ENCODE measurements at places on chromosomes 12 and 14. TPM values are rescaled to one million over a fixed set of nuclear protein-coding genes. Genes with fewer than 3 reads are reported as not detected.

- no peak for DNase-seq
These were observed 39.0 kb upstream of the LDHB start for GRCh38 chr12:21696625-21697024.

DNA sequence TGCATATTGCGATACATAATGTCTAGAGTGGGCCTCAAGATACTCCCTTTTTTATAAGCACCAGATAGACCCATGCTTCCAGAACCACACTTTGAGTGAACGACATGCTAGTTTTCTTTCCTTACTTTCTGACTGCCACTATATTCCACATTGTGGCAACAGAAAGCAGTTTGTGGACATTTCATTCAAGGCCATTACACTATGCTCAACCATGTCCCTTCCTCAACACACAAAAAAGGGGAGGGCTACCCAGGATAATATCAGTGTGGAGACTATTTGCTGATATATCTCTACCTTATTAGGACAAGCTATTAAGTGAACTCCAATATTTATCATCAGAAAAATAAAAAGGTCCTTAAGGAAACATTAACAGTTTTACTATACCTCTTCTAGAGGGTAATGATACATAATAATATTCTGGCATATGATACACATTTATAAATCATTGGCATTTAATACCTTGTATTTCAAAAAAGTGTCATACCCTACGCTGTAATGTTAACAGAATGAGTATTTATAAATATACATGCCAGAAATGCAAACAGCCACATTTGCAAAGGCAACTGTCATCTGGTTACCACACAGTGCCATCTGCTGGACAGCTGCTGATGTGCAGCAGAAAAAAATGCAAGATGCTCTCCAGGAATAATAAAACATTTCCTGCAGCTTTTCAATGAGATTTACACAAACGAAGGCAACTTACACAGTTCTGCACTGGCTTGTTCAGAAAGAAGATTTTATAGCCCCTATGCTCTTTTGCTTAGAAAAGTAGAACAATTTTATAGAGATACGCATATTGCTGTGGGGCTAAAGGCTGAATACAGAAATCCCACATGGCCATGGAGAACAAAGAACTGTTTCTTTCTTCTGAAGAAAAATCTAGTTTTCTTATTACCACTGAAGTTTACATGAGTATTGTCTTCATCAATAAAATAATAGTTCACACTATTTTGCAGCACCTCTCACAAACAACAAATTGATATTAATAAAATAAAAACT, 182.2 kb upstream of the GRIP1 start:
- DNase-seq: peak; percentile 17

GRCh38 chr12:2432856-2433255, 361.9 kb upstream of the FKBP4 start:
- peak; percentile 18 for DNase-seq

DNA sequence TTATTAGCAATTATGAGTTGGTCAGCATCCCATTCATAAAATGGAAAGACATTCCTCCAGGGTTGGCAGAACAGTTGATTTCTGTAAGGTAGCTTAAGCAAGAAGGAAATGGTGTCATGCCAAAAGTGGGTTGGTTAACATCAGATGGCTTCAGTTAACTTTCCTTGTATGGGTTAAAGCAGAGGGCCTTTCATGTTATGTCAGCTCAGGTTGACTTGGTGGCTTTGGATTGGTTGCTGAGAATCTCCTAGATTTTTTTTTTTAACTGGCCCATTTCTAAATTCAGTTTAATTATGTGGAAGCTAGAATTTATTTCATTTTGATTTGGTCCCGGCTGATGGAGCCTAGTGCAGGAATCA, 87.8 kb downstream of the BBS10 start:
- DNase-seq: no peak

DNA sequence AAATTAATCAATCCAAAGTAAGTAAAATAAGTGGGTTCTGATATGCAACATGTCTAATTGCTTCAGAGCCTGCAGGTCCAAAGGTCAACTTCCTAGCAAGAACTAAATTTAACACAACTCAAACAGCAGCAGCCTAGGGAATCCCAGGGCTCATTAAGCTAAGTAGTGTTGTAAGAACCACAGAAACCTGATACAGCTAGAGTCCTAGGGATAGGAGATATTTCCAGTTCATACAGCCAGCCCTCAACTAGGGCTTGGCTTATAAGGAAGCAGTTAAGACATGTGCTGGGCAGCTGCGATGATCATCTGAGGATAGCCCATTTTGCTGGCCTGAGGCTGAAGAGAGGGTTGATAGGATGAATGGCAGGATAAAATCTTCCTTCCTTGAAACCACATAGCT, at the start of gene OR4Q3:
Gene OR4Q3 (plus strand): TSS at position 316 of the 400 bp plus-strand sequence.
- DNase-seq: no peak

DNA sequence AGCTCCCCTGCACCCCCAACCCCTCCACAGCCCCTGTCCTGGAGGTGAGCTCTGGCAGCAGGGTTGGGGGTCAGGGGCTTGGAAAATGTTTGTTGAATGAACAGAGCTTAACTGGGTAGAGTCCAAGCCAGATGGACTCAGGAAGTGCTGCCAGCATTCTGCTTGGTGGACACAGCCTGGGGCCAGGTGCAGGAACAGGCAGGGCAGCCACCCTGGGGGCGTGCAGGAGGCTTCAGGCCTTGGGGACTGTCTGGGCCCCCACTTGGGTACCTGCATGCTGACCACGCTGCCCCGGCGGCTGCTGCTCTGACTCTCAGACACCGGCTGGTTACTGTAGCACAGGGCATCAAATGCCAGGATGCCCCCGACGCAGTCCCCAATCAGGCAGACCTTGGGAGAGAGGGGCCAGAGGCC, 15.7 kb downstream of the ARL6IP4 start:
- DNase-seq: peak; percentile 40

DNA sequence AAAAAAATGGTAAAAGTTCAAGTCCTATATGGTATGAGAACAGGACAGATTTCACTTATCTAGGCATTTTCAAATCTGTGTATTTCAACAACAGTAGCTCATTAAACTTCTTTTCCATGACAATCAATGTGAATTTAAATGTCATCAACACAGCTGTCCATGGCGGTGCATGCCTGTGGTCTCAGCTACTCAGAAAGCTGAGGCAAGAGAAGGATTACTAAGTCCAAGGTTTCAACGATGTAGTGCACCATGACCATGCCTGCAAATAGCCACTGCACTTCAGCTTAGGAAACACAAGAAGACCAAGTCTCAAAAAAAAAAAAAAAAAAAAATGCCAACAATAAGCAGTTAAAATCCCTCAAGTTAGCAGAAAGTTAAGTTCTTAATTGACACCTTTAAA, 214.6 kb downstream of the C12orf50 start:
- DNase-seq: no peak

DNA sequence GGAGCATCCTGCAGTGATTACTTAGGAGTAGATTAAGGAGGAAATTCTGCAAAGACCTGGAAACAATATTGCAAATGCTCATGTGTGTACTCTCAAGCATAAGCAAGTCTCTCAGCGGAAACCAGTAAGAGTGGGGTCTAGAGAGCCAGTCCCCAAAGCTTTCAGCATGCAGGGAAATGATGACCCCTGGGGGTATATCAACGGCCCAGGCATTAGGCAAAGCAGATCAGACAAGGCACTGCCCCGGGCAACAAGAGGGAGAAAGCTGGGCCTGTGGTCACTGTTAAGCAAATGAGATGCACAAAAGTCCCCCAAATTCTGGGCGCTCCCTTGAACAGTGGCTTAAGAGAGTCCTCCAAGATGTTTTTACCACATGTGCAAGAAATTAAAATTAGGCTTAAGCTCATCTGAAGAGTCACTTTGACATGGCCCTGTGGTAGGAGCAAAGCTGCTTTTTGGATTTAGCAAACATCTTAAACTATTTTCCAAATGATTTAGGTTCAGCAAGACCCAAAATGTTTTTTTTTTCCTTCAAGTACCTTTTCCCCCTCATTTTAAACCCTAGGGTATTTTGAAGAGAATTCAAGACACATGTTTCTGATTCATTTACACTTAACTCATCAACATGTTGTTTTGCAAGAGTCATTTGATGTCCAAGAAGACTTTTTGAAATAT, 457.1 kb upstream of the TBX3 start:
- DNase-seq: no peak

- no peak for DNase-seq
These were observed 693.3 kb downstream of the MED13L start for GRCh38 chr12:115584156-115584555.

GRCh38 chr14:56587701-56588100, 8.1 kb downstream of the TMEM260 start:
- DNase-seq: no peak

- DNase-seq: no peak
These were observed 4.0 kb downstream of the L3HYPDH start for GRCh38 chr14:59480166-59480565.

DNA sequence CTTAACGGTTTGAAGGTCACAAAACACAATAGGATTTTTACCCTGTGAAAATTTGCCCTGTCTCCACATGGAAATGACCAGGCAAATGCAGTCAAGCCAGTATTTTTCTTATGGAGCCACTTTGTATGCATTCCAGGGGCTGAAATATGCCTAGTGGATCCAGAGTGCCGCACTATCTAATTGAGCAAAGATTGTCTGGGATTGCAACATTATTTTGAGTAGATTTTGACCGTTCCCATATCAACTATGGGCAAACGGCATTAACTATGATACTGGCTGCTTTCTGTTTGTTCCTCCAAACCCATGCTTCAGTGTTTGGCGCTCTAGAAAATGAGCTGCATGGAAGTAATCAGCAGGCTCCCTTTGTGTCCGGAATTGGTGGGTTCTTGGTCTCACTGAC, 223.0 kb downstream of the BTG1 start:
- no peak for DNase-seq

DNA sequence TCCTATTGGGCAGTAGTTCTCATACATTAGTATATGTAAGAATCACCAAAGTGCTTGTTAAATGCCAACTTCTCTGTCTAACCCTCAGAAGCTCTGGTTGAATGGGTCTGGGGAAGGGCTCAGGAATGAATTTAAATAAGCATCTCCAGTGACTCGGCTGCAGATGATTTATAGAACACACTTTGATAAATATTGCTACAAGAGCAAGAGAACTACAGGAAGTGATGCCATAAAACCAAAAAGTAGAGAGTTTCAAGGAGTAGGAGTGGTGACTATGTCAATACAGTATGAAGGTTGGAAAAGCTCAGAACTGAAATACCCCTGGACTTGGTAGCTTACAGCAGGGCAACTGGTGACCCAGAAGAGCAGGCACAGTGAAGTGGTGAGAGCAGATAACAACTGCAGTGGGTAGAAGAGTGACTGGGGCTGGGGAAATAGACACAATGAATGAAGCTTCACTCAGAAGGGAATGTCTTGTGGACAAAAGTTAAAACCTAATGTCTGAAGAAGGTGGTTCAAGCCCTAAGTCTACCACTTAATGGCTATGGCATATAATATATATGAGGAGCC, 8.0 kb upstream of the PLEKHA5 start:
- no peak for DNase-seq

DNA sequence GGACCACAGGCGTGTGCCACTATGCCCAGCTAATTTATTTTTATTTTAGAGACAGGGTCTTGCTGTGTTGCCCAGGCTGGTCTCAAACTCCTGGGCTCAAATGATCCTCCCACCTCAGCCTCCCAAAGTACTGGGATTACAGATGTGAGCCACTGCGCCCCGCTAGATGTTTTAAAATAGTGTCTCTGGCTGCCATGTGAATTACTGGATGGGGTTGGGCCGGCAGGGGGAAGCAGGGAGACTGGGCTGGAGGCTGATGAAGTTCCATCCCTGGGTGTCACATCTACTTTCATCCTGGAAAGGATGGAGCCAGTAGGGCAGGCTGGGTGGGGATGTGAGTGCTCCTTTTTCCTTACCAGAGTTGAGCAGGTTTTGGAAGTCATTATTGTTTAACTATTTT, 46.1 kb downstream of the DNAH10 start:
- DNase-seq: no peak

DNA sequence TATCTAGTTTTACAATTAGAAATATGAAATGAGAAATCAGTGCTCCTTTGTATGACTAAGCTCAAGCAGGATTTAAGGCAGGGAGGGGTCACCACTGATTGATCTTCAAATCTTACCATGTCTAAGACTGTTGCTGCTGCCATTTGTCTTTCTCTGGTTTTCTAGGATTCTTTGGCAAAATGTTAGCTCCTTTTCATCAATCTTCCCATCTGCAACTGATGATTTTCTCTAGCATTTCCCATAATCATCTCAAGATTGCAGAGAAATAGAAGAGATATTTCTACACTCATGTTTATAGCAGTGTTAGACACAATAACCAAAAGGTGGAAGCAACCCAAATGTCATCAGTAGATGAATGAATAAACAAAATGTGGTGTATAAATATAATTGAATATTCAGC, 175.0 kb downstream of the RAD51B start:
- no peak for DNase-seq

DNA sequence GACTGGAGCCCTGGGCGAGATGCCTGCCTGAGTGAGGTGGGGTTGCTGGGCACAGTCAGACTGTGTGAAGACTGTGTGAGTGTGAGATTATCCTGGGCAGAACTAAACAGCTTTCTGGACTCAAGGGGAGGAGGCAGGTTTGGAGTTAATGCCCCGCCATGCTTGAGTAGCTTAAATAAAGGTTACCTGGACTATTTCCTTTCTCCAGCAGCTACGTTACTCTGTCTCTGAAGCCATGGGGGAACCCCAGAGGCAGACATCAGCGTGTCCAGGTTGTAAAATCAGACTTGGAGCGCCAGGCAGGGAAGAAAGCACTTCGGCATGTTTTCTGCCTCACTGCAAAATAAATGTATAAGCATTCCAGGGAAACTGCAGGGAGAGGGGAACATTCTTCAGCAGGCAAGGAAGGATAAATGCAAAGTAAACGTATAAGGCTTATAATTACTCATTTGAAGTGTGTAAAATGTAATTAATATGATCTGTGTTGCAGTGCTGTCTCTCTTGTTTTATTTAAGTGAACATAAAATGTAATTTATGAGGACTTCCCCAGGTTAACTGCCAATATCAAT, 129.7 kb downstream of the CHST11 start:
- DNase-seq: no peak

DNA sequence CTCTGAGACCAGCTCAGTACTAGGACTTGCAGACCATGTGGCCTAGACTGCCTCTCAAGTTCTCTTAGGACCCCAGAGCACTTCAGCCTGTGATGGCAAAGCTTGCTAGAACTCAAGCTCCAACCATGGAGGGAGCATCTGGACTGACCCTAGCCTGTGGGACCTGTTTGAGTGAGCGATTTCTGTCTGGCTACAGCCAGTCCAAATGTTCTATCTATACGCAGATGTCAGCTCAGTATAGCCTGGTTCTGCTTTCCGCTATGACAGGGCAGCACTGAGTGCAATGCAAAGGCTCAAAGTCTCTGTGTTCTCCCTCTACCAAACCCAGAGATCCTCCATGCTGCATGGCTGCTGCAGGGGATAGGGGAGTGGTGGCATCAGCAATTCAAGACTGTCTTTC, 20.7 kb upstream of the PPM1H start:
- DNase-seq: no peak

GRCh38 chr12:22377731-22378496, 43.4 kb upstream of the ST8SIA1 start:
- DNase-seq: no peak

- DNase-seq: no peak
These were observed 26.6 kb upstream of the KCNC2 start for GRCh38 chr12:75236206-75236605.

GRCh38 chr14:72745546-72745945, 148.4 kb downstream of the DPF3 start:
- DNase-seq: no peak

- no peak for DNase-seq
These were observed 119.2 kb upstream of the DAAM1 start for GRCh38 chr14:59069163-59069854.

The TCL1B gene
- polyA plus RNA-seq: not detected

The NAP1L1 gene
- polyA plus RNA-seq: 254 TPM

The SERPINA1 gene
- 0.99 TPM for polyA plus RNA-seq

The SLCO1A2 gene
- not detected for polyA plus RNA-seq

The KCNC2 gene
- polyA plus RNA-seq: not detected

The TSPAN19 gene
- polyA plus RNA-seq: not detected

The PRIMA1 gene
- polyA plus RNA-seq: 1.4 TPM

The LYZ gene
- polyA plus RNA-seq: 4.6 TPM

The ACYP1 gene
- 13.6 TPM for polyA plus RNA-seq

Measured in heart left ventricle (tissue), 16 donors.